Fibroblast of villous mesenchyme (primary cell): ENCODE measurements at places on chromosomes 7 and 10. TPM values are rescaled to one million over a fixed set of nuclear protein-coding genes. Genes with fewer than 3 reads are reported as not detected.
A peak's percentile ranks its signal among the peaks of the same experiment; 100 is the strongest.

GRCh38 chr7:155213955-155214740 lies 83.5 kb upstream of the INSIG1 start:
- peak; percentile 33 for DNase-seq

DNA sequence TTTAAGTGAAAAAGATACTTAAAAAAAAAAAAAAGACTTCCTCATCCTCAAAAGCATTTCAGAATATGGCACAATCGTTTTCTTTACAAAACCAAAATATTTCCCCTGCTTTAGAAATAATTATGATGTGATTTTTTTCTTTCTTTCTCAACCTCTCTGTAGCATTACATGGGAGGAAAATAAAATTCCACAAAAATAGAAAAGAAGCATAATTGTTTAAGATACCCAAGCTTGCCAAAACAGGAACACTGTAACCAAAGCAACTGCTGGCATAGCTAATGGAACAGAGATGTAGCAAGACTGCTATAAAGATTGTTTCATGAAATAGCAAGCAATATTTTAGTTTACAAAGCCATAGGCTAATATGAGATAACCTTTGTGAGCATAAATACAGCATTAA lies 75.6 kb upstream of the GPR22 start:
- peak; percentile 49 for DNase-seq

The ANKRD1 gene
- 13.5 and 16.4 TPM in 2 replicates for total RNA-seq

The ANKRD30A gene
- total RNA-seq = 0.97 and 1.7 TPM in 2 replicates

The HABP2 gene
- not detected in 2 replicates for total RNA-seq

The GJD4 gene
- not detected in 2 replicates for total RNA-seq

GRCh38 chr7:143250822-143251221 lies 12.4 kb upstream of the GSTK1 start:
- DNase-seq = no peak

The SFRP5 gene
- total RNA-seq = not detected in 2 replicates

DNA sequence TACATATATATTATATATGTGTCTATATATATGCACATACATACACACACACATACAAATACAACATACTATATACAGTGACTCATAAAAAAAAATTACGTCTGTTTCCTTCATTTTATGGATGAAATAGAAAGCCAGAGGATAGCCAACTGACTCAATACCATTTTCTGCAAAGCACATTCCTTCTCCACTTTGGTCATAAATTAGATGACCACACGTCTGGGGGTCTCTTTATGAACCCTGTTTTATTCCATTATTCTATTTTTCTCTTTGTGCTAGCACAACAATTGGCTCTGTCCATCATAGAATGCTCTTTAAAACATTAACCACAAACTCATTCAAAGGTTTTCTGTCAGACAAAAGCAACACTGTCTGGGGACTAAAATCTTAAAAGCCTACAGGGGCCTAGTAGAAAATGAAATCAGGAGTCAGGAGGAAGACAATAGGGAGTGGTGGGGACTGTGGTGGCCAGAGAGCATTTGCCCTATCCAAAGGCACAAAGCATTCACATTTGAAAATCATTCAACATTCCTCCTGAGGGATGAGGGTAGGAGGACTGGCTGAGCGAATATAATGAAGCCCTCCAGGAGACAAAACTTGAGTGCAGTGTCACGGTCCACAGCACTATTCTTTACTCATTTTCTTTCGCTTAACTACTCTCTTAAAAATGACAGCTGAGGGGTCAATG lies 4.3 kb downstream of the CUBN start:
- no peak for DNase-seq

DNA sequence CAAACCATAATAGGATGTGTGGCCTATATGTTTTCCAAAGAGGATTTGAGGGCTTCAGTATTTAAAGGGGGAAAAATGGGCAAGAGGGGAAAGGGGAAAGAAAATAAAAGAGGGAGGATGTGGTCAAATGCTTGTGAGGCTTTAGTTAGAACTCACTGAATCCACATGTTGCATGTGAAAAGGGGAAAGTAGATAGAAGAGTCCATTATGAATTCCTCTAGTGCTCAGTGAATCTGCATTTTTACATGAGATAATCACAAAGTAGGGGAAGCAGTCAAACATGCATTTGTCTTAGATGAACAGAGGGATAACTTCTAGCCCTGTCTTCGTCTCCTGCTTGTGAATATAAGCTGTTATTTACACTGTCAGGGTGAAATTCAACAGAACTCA lies 24.6 kb upstream of the AKAP9 start:
- no peak for DNase-seq

The VPS41 gene
- 53.5 and 55.4 TPM in 2 replicates for total RNA-seq

DNA sequence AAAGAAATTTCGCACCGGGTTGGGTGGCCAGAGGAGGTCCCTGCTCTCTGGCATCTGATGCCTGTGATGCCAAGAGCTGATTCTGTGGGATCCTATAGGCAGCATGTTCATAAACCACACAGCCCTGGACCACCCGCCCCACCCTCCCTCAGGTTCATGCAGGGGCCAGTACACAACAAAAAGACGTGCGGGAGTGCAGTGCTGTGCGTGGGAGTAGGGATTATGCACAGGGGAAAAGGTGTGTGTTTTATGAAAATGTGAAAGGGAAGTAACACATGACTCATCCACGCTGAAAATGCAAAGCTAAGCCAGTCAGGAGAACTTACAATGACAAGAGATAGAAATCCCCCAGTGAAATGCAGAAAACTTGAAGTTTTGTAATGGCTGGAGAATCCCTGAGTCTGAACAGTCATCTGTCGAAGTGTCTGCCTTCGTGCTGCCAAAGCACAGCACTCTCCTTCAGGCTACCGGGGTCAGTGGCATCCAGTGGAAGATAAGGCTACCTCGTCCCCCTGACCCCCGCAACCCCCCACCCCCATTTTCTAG lies 1.1 kb downstream of the KIAA1217 start:
- peak; percentile 37 for DNase-seq

DNA sequence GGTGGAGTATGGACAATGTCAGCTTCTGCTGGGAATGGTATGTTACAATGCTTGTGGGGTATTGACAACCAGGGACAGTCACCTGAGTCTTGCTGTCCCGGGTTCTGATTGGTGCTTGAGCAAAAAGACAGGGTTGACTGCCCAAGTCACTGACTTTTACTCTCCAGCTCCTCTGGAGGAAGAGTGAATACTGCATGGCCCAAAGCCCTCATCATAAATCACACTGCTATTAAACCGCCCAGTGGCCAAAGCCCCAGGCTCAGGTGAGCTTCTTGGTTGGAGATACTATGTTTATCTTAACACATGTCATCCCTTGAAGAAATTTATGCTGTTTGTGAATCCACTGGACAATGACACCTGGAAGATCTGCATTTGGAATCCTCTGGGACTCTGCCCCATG lies 90.0 kb upstream of the IGFBP3 start:
- no peak for DNase-seq

- DNase-seq = no peak
Observed at GRCh38 chr7:55496906-55497305, 75.4 kb downstream of the VOPP1 start.

The CCL26 gene
- 0.64 and 0.86 TPM in 2 replicates for total RNA-seq

DNA sequence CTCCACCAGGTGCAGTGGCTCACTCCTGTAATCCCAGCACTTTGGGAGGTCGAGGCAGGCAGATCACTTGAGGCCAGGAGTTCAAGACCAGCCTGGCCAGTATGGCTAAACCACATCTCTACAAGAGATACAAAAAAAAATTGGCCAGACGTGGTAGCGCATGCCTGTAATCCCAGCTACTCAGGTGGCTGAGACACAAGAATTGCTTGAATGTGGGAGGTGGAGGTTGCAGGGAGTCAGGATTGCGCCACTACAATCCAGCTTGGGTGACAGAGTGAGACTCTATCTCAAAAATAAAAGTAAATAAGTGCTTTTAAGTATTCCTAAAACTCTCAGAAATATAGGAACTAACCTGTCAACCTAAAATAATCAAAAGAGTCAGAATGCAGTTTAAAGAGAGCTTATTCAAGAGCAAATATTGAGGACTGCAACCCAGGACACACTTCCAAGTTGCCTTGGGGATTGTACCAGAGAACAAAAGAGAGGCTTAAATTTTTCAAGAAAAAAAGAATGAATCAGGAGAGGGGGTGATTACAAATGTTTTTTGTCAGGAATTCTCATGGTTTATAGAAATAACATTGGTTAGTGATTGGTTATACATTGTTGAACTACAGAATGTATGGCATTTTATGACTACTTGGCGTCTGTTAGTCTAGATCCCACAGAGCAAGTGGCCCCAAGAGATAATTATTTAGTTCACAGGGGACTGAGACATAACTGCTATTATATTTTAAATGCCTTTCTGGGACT lies 33.2 kb upstream of the PPP1R9A start:
- DNase-seq = no peak

DNA sequence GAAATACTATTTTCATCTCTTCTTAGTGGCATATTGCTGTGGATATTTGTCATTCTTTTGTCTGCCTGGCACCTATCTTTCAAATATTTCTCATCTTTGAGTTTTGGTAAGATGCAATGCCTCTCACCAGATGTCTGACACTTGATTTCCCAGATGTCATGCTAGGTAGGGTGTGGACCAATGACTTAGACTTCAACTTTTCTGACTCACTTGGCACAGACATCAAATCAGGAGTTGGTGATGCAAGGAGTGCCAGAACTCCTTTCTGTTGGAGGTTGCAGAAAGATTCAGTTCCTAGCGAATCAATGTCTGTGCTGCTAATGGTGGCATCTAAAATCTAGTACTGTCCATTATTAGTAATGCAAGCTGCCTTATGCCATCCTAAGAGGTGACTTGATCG lies 216.9 kb upstream of the FERD3L start:
- no peak for DNase-seq

- DNase-seq = no peak
Observed at GRCh38 chr10:78197628-78198272, 164.1 kb downstream of the RPS24 start.

DNA sequence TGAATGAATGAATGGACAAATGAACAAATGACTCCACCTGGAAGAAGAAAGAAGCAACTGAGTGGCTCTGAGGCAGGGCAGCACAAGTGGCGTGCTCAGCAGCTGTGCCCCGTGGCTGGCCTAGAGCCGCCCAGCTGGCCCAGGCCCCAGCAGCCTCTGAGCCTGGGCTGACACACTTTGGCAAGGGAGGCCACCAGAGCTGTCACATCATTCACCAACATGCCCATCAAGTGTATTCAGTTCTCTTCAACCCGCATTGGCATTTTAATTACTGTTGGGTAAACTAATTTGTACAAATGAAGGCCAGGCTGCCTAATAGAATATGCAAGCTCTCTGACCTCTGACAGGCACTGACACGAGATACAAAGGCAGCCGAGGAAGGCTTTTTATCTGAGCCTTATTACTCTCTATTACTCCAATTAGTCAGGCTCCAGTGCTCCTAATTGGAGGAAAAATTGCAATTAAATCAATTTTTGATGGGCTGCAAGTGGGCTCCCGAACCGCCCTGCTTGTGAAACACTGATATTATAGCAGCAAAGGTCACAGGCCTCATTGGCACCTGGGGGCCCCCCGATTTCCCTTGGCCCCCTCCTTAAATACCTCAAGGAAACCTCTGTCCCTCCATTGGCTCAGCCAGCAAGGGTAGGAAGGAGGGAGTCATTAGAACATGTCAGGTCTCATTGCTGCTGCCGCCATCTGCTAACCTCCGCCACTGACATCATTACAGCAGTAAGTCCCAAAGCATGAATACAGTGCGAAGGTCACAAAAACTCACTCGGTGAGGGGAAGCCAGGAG lies 41.9 kb downstream of the DPCD start:
- no peak for DNase-seq

- DNase-seq = peak; percentile 99
Observed at GRCh38 chr10:61992671-61993668, 91.5 kb downstream of the ARID5B start.

The KEL gene
- under 0.01 TPM in 1 of 2 replicates, not detected in the other for total RNA-seq

DNA sequence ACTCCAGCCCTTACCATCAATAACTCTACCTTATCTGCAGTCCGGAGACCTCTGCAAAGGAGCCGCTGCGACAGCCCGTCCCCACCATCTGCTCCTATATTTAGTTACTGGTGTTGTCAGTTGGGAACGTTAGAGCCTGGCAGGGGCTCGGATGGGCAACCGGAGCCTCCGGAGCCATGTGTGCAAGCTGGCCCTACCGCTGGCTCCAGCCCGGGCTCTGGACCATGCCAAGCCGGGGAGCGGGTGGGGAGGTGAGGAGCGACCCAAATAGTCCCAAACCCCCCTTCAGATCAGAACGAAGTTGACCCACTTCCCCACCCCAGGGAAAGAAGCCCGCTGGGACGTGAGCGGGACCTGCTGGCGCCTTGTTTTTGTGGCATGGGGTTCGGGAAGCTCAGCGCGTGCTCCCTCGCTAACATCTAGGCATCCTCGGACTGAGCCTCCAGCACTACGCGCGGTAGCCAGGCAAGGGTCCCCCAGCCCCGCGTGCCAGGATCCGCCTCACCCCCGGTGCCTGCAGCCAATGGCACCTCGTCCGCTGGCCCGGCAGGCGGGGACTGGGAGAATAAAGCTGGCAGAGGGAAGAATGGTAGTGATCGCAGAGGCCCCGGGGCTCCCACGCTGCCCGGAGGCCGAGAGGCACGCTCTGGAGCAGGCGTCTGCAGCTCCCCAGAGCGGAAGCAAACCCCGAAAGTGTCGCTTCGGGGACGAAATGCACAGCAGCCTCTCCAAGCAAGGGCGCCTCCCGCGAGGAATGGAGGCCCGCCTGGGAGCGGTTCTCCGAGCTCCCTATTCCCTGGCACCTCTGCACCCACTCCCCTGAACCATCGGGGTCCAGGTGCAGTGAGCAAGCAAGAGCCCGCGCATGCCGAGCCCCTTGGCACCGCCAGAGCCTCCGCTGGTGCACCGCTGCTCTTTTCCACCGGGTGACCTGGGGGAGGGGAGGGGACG lies 679 bp downstream of the LRRC20 start:
- DNase-seq = no peak
